Brain microvascular endothelial cell (primary cell): ENCODE measurements at places on chromosomes 4 and X.
A peak's percentile ranks its signal among the peaks of the same experiment; 100 is the strongest.

DNA sequence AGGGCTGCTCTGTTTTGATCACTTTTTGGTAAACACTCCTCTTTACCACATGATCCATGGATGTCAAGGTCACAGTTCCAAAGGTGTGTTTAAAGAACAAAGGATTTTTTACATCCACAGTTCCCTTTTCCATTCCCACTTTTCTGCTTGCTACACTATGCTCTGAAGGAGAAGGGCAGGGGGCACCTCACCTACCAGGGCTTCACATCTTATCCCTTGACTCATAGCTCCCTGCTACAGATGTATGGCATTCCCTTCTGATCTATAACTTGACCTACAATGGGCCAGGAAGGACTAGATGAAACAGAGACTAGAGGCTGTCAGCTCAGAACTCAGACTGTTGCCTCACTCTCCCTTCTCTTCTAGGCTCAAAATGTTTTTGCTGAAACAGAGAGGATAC is 233.1 kb upstream of the RPS6KA3 start:
- no peak for DNase-seq

GRCh38 chr4:23234018-23234417 is 541.3 kb downstream of the GBA3 start:
- DNase-seq = no peak

DNA sequence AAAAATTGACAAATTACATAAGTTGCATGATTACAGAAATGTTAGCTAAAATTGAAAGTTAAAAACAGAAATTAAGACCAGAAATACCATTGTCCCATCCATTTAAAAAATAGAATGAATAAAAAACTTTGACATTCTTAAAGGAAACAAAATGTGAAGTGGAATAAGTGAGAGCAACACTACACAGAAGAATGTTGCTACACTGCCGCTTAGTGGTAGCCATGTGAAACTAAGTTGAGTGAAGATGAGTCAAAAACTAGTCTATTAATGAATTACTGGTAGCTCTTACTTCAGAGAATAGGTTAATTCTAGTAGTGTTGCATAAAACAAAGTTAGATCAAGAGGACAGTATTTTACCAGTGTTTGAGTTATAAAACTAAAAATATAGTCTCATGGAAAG is 571.0 kb upstream of the KLHL4 start:
- peak; percentile 7 for DNase-seq

GRCh38 chr4:28082686-28083390 is 1222.2 kb downstream of the STIM2 start:
- DNase-seq = no peak

DNA sequence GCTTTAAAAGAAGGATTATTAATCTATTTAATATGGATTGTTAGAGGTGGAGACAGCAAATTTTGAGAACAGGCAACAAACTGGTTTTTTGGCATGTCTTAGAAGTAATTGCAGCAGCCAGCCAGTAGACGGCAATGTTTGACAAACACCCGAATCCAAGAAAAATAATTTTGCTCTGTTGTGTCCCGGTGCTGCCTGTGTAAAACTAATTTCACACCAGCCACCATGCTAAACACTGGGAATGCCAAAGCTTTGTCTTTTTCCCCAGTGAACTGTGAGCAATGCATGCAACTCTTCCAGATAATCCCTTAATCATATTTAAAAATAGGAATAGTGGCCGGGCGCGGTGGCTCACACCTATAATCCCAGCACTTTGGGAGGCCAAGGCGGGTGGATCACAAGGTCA is 25.9 kb downstream of the SMIM31 start:
- peak; percentile 47 for DNase-seq

- DNase-seq = no peak
Observed at GRCh38 chrX:132965461-132965860, 7.0 kb upstream of the HS6ST2 start.

DNA sequence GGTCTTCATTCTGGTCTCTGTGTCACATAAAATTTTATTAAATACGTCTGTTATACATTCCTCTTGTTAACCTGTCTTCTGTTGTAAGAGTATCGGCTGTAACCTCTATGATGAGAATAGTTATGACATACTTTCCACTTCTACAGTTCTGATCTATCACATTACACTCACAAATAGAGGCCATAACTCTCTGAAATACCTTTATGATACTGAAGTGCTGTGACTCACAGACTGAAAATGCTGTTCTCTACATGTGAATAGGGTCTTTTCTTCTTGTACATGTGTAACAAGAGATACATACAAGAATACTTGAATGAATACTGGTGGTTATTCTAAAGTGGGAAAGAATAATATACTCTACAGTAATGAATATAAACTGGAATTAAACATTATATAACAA is 1047.6 kb downstream of the TECRL start:
- DNase-seq = no peak

GRCh38 chr4:7978489-7978888 is 38.8 kb upstream of the AFAP1 start:
- no peak for DNase-seq

GRCh38 chr4:139511320-139511719 is 44.7 kb downstream of the SETD7 start:
- DNase-seq = peak; percentile 62

DNA sequence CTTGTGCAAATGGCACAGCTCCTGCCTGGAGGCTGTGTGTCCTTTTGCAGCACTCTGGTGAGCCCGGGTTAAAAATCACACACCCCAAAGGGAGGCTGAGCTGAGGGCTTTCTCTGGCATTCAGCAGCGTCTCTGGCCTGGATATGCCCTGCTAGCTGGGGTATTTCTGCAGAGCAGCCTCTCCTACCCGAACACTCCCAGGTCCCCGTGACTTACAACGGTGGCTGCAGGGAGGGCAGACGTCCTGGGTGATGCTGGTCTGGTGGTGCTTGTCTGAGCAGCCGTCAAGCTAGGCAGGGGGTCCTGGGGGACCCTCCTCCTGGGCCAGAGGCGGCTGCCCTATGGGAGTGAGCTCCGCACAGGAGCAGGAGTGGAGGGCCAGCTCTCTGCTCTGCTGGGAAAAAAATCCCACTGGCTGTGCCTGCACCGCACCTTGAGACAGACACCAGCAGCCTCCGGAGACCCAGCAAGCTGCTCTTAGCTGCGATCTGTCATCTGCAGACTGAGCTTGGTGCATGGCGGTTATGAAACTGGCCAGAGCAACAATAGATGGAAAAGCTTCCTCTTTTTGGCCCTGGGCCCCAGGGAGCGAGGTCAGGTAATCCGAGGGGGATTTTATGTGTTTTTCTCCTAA is 41.3 kb upstream of the ASMTL start:
- no peak for DNase-seq

DNA sequence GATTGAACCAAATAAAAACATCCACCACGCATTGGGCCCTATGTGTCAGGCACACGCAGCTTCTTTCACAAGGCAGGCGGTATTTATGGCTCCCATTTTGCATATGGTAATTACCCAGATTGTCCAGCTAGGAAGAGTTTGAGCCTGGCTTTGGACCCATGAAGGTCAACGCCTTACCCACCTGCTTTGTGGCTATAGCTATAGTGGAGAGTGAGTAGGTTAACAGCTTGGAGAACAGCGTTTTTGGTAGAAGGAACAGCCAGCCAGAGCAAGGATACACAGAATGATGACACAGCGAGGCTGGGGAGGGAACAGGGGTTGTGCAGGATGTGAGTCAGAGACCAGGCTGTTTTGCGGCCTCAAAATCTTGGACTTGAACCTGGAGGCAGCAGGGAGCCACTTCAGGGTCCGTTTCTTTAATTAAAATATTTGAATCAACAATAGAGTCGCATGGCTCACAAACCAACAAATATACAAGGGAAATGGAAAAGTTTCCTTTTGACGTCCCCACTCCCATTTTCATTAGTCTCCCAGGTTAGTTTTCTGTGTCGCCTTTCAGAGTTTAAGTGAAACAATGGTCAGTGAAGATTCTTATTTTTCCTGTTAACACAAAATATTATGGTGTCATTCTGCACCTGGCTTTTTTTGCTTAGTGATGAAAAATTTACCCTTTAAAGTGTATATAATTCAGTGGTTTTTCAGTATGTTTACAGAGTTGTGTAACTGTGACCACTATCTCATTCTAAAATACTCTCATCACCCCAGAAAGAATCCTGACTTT is 118.2 kb upstream of the STX18 start:
- peak; percentile 91 for DNase-seq

DNA sequence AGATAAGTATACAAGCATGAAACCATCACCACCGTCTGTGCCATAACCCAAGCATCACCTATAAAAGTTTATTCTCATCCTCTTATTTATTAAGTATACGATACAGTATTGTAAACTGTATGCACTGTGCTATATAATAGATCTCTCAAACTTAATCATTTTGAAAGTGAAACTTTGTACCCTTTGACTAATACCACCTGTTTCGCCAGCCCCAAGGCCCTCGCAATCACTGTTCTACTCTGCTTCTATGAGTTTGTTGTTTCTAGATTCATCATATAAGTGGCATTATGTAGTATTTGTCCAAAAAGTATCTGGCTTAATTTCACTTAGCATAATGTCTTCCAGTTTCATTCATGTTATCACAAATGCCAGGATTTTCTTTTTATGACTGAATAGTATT is 72.1 kb upstream of the DOCK11 start:
- DNase-seq = no peak

DNA sequence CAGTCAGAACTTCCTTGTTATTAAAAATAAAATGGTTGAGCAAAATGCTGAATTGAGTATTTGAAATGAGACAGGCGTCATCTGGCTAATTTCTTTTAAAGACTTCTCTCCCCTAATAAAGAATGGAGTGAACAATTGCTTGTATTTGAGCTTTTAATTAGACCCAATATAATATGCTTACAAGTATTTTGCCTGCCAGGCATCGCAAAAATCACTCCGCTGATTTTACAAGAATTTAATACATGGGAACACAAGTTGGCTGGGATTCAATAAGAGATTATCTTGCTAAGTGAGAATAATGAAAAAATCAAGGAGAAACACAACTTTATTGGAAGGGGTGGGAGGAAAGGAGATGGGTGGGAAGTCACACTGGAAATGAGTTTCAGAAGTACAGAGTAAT is 52.3 kb downstream of the KLF3 start:
- DNase-seq = no peak

GRCh38 chrX:106397788-106398538 is 213.8 kb upstream of the RADX start:
- DNase-seq = no peak

- DNase-seq = no peak
Observed at GRCh38 chr4:137677863-137678262, 145.6 kb upstream of the PCDH18 start.

- no peak for DNase-seq
Observed at GRCh38 chr4:105074097-105074496, 72.6 kb upstream of the TET2 start.

- peak; percentile 9 for DNase-seq
Observed at GRCh38 chr4:87461281-87461700, 38.9 kb downstream of the NUDT9 start.

DNA sequence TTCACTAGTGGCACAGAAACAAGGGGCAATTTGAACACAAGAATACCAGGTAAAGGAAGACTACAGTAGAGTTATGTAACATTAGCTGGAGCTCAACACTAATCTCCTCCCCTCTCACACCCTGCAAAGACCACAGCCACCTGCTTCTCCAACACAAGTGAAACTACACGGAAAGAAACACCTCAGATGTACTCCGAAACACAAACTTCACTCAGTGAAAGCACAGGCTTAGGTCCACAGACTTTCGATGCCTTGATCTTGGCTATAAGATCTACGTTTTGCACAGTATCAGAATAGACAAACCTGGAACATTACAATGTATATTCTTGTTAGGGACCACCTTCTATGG is 7.6 kb downstream of the ACSL1 start:
- DNase-seq = no peak

- no peak for DNase-seq
Observed at GRCh38 chrX:149079805-149080406, 425.2 kb downstream of the IDS start.

GRCh38 chrX:63784902-63785707 is at the start of gene ARHGEF9:
Gene ARHGEF9, minus strand, starts transcription at chrX:63785214. Its CDS starts 69 bp downstream, at chrX:63785145.
- no peak for DNase-seq
